Coronary artery (tissue), 2 donors: ENCODE measurements at places on chromosomes 5 and 9.
A peak's percentile ranks its signal among the peaks of the same experiment; 100 is the strongest.

DNA sequence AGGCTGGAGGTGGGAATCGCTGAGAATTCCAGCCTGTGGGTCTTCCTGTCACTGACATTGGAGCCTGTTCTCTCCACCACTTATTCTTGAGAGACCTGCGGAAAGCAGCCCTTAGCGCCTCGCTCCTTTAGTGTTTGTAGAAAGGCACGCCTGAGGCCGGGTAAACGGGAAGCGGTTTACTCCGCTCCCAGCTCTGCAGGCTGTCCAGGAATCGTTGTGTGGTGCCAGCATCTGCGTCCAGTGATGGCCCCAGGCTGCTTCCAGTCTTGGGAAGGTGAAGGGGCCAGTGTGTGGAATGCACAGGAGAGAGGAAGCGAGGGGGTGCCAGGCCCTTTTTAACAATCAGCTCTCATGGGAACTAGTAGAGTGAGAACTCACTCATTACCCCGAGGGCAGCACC, 44.6 kb upstream of the FCN2 start:
- no peak for DNase-seq

DNA sequence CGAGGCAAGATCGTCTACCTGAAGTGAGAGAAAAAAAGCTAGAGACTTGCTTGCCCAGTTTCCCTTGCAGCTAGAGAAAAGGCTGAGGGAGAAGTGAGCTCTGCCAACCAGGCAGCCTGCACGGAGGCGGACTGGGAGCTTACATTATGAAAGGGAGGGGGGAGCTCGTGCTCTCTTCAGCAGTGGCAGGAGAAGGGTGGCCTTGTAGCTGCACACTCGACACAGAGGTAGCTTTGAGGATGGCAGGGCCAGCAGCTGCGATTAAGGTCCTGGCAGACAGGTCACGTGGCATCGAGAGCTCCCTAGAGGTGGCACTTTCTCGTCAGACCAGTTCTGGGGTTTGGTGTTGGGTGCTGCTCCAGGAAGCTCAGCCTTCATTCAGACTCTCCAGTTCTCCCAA, 26.7 kb downstream of the APBA1 start:
- no peak for DNase-seq

DNA sequence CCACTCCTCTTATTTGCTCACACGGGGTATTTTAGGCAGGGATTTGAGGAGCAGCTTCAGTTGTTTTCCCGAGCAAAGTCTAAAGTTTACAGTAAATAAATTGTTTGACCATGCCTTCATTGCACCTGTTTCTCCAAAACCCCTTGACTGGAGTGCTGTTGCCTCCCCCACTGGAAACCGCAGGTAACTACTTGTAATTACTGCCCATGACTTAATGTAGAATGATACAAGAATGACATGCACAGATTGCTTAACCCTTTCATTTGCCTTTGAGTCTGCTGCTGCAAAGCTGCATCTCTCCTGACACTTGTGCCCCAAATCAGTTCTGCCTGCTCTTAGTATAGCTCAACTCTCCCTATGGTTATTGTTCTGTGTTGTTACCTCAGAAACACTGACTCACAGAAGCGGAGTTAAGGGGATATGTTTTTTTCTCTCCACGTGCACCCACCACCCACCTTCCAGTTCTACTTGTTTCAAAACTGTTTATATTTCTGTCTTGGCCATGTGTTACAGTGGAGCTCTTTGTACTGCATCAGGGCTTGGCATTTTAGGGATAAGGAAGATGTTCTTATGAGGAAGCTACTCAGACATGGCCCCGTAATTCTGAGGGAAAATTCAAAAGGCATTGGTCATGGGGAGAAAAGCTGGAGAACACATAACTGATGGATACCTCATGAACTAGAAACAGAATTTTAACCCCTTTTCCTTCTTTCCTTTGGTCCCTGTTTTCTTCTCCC, 2.3 kb downstream of the ADRB2 start:
- no peak for DNase-seq

DNA sequence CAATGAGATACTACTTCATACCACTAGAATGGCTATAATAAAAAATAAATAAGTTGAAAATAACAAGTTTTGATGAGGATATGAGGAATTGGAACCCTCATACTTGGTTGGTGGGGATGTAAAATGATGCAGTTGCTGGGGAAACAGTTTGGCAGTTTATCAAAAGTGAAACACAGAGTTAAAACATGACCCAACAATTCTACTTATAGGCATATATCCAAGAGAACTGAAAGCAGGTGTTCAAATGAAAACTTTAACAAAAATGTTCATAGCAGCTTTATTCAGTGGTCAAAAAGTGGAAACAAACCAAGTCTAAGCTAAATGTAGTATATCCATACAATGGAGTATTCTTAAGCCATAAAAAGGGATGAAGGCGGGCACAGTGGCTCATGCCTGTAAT, 13.1 kb upstream of the LHFPL2 start:
- no peak for DNase-seq

- no peak for DNase-seq
Observed at GRCh38 chr9:114592356-114592755, 4.8 kb downstream of the ATP6V1G1 start.

- DNase-seq: no peak
Observed at GRCh38 chr9:110426052-110426709, 88.5 kb upstream of the TXNDC8 start.

- no peak for DNase-seq
Observed at GRCh38 chr9:135283671-135284070, 195.9 kb upstream of the PPP1R26 start.

DNA sequence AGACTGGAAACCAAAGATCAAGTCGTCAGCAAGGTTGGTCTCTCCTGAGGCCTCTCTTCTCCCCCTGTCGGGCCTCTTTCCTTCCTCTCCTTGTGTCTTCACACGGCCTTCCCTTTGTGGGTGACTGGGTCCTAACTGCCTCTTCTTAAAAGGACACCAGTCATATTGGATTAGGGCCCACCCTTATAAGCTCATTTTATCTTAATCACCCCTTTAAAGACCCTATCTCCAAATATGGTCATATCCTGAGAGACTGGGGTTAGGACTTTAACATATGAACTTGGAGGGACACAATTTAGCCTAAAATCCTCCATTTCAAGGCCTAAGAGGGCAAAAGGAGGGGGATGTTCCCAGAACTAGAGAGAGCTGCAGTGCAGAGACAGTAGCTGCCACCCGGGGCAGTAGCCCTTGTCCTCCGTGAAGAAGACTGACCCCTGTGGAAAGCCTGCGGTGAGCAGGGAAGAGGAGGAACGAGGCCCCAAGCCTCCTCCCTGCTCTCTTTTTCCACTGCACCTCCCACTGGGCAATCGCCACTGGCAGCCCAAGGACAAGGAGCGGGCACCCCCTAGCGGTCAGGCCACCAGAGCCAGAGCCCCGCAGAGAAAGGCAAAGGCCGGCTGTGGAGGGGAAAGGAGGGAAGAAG, 34.9 kb downstream of the CFAP90 start:
- DNase-seq: peak; percentile 86
